Erythroblast (primary cell): ENCODE measurements at places on chromosomes 13 and 19.

DNA sequence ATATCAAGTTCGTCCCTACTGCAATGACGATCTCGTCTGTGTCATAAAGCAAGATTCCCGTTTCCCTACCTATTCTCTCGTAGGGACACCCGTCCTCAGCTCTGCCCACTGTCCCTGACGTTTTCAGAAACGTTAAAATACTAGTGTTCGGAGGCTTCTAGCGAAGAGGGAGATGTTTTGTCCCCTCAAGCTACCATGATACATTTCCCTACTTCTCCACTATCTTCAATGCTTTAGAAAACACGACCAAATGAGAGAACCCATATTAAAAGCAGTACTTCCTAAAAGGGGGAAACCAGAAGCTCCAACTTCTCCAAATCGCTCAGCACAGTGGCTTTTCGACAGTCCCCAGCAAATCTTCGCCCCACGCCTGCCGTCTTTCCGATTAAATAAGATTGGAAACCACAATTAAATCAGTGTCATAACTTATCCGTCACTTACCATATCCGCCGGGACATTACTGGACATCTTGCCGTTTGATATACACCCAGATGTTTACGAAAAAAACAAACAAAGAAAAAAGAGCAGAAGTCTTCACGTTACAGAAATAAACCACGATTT lies 1.3 kb downstream of the UBL3 start:
- peak; percentile 46 for DNase-seq

GRCh38 chr13:53856573-53857195 lies 828.1 kb downstream of the OLFM4 start:
- no peak for DNase-seq

- DNase-seq, result no peak
These were observed 54.0 kb upstream of the TPM4 start for GRCh38 chr19:16022251-16022650.

GRCh38 chr19:6654347-6655310 lies 15.3 kb downstream of the TNFSF14 start:
- DNase-seq, result no peak

GRCh38 chr13:42266473-42266872 lies 5.5 kb upstream of the AKAP11 start:
- no peak for DNase-seq

- DNase-seq, result no peak
These were observed at the start of gene CFAP97D2 for GRCh38 chr13:114179087-114179658. Gene CFAP97D2 (plus strand): TSS chr13:114179257. CDS start chr13:114179331, 74 bp downstream.

GRCh38 chr19:3243819-3244700 lies 19.6 kb downstream of the CELF5 start:
- DNase-seq, result peak; percentile 56

GRCh38 chr13:113103646-113104045 lies 1.9 kb upstream of the F7 start:
- no peak for DNase-seq

DNA sequence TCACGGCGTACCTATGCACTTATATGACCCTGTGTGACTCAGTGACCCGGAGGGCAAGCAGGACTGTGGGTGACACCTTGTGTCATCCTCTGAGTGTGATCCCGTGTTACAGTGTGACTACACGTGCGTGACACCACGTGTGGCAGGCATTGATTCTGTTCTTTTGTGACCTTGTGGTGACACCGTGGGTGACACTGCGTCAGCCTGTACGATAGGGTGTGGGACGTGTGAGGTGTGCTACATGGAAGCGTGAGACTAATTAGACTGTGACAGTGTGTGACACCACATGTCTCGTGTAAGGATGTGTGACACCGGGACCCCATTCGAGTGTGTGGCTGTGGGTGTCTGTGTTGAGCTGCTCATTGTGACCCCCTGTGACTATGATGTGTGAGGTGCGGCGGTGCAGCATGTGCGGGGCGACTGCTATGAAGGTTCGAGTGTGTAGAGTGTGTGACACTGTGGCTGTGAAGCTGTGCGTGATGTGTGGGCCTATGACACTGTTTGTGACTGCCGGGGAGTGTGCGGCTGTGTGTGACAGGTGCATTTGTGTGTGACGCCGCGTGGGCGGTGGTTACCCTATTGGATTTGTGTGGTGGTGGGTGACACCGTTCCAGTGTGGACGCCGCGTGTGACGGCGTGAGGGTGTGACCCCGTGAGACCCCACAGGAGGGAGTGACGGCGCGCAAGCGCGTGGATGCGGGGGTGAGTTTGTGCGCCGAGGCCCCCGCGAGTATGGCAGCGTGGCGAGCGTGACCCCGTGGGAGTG lies 399 bp upstream of the SPTBN4 start:
- no peak for DNase-seq

DNA sequence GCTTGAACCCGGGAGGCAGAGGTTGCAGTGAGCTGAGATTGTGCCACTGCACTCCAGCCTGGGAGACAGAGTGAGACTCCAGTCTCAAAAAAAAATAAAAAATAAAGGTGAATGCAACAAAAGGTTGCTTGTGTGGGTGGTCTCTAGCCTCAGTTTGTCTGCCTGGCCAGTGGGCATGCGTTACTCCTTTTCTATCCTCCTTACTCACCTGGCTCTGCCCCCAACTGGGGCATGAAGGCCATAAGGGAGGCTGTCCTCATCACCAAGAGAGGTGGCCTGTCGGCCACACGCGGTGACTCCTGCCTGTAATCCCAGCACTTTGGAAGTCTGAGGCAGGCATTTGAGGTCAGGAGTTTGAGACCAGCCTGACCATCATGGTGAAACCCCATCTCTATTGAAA lies 1.9 kb upstream of the JUND start:
- no peak for DNase-seq

- no peak for DNase-seq
These were observed 341.9 kb upstream of the TMTC4 start for GRCh38 chr13:101016475-101016874.

GRCh38 chr19:14475251-14476073 lies at the start of gene PTGER1:
Gene PTGER1 (minus strand): TSS chr19:14475354. CDS start chr19:14474320, 1,034 bp downstream.
- peak; percentile 22 for DNase-seq

GRCh38 chr13:40247845-40248244 lies 418.6 kb downstream of the FOXO1 start:
- no peak for DNase-seq

GRCh38 chr19:33064458-33064791 lies 263 bp downstream of the RHPN2 start:
- no peak for DNase-seq

DNA sequence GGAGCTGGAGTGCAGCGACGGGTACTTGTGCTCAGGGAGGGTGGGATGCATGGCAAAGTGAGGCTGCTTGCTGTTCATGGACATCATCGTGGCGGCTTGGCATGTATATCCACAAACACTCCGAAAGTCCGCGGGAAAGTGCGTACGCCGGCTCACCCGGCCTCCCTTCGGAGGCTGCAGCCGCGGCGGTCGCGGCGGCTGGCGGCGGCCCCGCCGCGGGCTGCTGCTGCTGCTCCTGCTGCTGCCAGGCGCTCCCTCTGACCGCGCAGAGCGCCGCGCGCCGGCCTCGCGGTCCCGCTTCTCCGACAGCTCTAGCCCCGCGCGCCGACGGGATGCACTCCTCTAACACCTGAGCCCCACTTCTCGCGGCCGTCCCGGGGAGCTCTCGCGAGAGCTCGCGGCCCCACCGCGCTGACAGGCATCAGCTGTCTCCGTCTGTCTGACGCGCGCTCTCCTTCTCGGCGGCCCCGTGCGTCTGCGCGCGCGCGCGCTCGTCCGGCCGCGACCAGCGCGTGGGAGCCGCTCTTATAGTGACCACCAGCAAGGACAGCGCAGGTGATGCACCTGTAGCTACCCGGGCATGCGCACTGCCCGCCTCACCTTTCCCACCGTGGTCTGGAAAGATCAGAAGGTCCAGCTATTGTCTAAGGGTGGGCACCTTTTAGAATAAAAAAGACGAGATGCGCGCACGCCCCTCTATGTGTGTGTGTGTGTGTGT lies at the start of gene POU4F1:
Gene POU4F1, minus strand, starts transcription at position 313 of the 718 bp plus-strand sequence. Its CDS starts 226 bp downstream, at position 87.
- DNase-seq, result peak; percentile 88

DNA sequence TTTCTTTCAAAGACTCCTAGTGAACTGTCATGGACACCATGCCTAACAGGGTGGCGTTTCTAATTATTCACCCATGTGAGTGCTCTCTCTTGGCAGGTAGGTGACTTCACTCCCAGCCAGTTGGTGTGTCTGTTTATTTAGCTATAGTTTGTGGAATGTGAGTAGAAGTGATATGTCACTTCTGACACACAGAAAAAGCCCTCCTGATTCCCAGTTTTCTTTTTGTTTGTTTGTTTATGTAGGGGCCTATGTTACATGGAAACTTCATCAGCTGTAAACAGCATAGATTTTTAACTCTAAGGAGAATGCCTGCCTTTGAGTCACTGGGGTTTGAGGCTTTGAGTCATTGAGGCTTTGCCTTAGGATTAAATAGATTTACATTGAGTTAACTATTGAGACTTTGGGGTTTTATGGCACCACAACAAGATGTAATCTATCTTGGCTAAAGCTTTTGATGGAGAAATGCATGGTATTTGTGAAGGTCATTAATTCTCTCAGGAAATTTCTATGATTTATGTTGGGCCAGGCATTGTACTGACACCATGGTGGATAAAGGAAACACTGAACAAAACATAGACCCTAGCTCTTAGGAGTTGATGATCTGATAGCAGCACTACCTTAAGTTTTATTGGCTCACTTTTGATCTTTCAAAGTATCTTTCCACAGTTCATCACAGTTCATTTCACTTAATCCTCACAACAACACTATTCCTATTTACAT lies 45.3 kb downstream of the UFM1 start:
- no peak for DNase-seq

- no peak for DNase-seq
These were observed 1.2 kb downstream of the MEDAG start for GRCh38 chr13:30907121-30907861.

GRCh38 chr19:43692385-43692784 lies 22.4 kb upstream of the PLAUR start:
- DNase-seq, result no peak

DNA sequence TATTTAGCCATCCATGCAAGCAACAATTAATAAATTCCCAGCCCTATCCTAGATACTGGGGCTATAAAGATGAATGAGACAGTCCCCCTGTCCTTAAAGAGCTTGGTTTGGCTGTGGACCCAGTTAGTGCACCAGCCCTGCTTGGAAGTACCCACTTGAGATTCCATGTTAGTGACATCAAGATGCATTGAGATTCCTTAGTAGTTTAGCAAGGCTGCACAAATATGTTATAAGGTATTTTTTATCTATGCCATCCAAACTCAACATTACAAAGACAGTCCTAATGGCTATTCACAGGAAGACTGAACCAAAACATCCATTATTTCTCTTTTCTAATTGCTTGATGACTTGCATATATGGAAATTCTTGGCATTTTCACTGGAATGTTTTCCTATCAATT lies 48.8 kb upstream of the RAP2A start:
- no peak for DNase-seq

GRCh38 chr13:53105890-53106289 lies 77.3 kb downstream of the OLFM4 start:
- DNase-seq, result no peak

DNA sequence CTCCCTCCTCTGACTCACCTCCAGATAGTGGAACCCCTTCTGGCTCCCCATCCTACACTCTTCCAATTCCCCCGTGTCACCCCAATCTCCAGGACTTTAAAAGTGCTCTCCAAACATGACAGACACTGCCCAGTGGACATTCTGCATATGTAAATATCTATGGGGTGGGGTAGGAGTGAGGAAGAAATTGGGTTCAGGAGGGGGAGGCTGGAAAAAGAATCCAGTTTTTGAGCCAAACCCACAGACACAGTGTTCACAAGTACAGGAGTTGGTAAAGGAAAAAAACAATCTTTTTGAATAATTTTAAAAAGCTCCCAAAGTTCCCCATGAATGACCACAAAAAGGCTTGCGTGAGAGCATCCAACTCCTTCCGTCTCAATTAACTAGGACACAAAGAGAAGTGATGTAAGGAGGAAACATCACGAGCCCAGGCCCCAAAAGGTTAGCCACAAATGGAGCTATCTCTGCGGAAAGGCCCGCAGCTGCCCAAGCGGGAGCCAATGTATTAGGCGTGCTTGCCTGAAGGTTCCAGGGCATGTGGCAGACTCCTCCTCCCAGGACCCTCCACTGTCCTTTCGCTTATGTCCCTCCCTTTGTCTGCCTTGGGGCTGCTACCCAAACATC lies 18.0 kb downstream of the ZC3H4 start:
- DNase-seq, result no peak

DNA sequence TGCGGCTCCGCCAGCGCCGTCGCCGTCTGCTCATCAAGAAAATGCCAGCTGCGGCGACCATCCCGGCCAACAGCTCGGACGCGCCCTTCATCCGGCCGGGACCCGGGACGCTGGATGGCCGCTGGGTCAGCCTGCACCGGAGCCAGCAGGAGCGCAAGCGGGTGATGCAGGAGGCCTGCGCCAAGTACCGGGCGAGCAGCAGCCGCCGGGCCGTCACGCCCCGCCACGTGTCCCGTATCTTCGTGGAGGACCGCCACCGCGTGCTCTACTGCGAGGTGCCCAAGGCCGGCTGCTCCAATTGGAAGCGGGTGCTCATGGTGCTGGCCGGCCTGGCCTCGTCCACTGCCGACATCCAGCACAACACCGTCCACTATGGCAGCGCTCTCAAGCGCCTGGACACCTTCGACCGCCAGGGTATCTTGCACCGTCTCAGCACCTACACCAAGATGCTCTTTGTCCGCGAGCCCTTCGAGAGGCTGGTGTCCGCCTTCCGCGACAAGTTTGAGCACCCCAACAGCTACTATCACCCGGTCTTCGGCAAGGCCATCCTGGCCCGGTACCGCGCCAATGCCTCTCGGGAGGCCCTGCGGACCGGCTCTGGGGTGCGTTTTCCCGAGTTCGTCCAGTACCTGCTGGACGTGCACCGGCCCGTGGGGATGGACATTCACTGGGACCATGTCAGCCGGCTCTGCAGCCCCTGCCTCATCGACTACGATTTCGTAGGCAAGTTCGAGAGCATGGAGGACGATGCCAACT lies 24.4 kb upstream of the KCTD15 start:
- DNase-seq, result no peak

DNA sequence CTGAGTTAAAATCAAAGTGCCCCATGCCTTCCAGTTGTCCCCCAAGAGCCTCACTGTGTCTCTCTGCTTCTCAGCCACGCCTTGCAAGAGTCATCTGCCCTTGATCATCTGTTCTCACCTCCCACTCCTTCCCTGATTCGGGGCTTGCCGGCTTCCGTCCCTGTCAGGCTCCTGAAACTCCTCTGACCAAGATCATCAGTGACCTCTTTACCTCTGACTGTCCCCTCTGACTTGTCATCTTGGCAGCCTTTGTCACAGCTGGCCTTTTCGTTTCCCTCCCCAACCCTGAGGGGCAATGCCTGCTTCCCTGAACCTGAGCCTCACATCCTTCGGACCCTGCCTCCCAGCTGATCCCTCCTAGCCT lies 66.3 kb downstream of the MAP4K1 start:
- no peak for DNase-seq

GRCh38 chr19:39409208-39410016 lies 2.8 kb downstream of the ZFP36 start:
- DNase-seq, result peak; percentile 83

- DNase-seq, result peak; percentile 95
These were observed 21.0 kb upstream of the GDF15 start for GRCh38 chr19:18364826-18365528.

- DNase-seq, result no peak
These were observed 16.9 kb downstream of the SMARCA4 start for GRCh38 chr19:10977742-10978092.

- no peak for DNase-seq
These were observed 65.4 kb downstream of the KCTD12 start for GRCh38 chr13:76820759-76821158.
